ENCODE measurements at places on chromosomes 4 and X.
A peak's percentile ranks its signal among the peaks of the same experiment; 100 is the strongest.

GRCh38 chr4:61451935-61452334, 251.8 kb downstream of the ADGRL3 start:
- DNase-seq: no peak

GRCh38 chrX:118522230-118522926, 26.8 kb downstream of the DOCK11 start:
- no peak for DNase-seq

- no peak for DNase-seq
Observed at GRCh38 chrX:97705936-97706335, 822.2 kb downstream of the RPA4 start.

DNA sequence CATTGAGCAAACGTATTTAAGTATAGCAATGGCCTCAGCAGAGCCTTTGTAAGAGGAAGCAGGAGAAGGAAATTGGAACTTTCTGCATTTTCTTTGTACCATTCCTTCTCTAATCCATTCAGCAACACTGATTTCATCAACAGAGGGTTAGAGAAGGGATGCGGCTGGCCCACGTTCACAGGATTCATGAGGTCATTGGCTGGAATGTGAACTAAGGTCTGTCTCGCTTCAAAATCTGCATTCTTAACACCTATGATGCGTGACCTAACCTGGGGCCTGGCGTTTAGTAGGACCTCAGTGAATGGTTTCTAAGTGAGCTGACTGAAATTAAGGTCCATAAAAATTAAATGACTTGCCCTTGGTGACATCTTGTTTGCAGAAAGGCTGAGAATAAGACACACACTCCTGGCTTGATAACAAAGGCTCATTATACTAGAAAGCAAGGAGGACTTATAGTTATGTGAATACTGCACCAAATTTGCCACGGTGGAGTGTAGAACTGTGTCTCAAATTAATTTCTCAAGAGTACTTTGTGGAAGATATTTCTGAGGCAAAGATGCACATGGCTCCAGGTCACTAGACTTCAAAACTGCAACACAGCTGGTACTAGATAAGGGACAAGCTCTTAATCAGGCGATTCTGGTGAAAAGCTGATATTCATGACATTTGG, 25.4 kb downstream of the FGFBP1 start:
- DNase-seq: no peak

DNA sequence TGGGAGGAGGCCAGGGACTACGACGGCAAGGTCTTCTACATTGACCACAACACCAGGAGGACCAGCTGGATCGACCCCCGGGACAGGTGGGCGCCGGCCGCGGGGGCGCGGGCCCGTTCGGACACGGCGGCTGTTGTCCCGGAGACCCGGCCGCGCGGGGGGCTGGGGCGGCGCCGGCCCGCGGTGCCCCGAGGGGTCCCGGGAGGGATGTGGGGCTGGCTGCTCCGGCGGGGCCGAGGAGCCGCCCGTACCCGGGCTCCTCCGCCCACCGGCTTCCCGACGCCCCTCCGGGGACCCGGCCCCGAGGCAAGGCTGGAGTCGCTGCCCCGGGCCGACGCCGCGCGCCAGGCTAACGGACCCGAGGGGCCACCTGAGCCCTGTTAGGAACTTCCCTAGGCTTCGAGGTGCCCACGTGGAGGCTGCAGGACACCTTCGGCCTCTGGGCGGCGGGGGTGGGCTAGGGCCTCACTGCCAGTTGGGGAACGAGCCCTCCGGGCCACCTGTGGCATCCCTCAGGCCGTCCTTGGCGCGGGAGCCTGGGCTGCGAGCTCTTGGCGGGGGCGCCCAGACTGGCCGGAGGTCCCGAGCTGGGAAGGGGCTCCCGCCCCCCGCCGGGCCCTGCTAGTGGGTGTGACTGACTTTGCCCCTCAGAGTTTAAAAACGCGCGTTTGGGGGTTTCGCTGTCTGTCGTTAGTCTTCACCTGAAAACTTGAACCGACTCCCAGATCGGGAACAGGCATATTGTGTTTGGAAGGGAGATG, 660 bp downstream of the WWC2 start:
- peak; percentile 24 for DNase-seq

GRCh38 chr4:176526704-176527103, 206.9 kb downstream of the SPCS3 start:
- no peak for DNase-seq

- no peak for DNase-seq
Observed at GRCh38 chr4:155599085-155599484, 67.6 kb upstream of the GUCY1A1 start.

DNA sequence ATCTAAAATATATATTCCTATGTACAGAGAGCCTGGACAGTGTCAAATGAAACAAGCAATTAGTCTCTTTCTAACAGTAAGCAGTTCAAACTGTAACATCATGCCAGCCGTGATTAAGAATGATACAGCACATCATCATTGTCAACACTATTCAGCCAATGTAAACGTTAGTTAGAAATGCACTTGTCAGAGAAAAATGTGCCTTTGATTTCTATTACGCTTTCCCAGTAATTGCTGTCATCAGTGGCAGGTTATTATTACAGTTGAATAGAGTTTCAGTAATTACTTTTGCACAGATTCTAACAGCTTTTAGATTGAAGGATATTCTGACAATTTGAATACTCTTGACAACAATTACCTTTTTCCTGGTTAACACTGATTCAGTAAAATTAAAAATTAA, 1007.1 kb downstream of the SH3BGRL start:
- no peak for DNase-seq

DNA sequence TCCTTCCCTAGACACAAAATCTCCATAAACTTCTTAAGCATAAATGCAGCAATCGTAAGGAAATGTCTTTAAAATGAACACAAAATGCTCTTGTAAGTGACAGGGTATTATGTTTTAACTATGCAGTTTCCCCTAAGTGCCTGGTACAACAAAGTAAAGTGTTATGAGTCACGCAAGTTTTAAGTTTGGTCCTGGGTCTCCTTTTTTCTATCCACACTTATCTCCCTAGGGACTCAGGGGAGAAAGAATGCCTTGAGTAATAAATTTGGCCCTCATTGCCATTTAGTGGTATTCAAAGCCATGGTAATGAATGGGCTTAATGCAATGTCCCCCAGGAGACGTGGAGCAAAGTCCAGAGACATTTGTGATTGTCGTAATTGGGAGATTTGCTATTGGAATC, 149.1 kb downstream of the MAGEB17 start:
- DNase-seq: no peak

DNA sequence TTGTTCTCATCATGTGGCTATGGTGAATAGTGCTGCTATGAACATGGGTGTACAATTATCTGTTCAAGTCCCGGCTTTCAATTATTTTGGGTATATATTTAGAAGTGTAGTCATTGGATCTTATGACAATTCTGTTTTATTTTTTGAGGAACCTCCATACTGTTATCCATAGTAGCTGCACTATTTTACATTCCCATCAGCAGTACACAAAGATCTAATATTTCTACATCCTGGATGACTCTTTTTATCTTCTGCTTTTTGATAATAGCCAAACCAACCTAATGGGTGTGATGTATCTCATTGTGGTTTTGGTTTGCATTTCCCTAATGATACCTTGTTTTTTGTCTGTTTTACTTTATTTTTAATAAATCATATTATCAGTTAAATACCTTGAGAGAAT, 12.9 kb upstream of the IL13RA1 start:
- DNase-seq: no peak

DNA sequence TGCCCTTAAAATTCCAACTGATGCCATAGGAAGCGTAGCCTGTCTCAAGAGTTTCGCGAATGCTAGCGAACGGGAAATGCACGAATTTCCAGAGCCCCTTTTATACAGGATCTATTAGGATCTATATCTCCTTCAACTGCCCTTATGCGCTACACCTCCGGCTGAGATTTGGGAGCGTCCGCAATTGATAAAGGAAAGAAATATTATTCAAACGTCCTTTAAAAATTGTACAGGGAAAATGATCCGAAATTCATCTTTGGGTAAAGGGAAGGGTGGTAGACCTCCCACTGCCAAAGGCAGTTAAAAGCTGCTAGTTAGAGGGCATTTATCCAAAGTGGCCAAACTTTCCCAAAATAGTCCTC, 609 bp downstream of the NR3C2 start:
- DNase-seq: no peak

DNA sequence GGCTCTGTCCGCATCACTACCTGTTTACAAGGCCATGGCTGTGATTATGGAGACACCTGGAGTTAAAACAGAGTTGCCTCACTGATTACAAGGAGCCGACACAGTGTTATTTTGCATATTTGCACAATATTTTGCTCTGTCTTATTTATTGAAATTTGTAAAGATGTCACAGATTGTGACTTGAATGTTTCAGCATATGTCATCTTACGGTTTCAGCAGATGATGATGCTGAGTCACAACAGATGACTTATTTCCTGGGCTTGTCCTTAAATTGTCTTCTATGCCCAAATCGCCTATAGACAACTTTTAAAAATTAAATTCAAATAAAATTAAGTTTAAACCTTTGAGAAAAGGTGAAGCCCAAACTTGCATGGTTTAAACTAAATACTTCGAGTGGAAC, 87.1 kb upstream of the INPP4B start:
- no peak for DNase-seq

DNA sequence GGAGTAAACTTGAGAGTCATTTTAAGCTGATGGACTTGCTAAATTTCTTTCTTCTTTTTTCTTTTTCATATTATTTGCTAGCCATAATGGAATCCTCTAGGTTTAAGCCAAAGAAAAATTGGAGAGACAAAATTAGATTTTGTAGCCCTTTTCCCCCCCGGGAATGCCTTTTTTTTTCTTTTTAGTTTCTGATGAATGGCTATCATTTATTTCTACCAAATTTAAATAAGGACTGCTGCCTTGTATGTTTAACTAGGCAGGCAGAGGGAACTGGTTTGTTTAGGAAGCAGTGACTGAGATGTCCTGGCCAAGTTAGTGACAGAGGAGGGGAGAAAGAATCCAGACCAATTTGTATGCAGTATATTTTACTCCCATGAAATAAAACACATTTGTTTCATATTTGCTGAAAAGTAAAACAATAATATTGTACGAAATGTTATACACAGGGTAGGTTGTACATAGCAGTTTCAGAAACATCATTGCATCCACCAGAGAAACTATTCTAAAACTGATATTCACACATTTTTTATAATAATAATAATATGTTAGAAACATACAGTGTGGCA, 5.7 kb downstream of the PITX2 start:
- no peak for DNase-seq

DNA sequence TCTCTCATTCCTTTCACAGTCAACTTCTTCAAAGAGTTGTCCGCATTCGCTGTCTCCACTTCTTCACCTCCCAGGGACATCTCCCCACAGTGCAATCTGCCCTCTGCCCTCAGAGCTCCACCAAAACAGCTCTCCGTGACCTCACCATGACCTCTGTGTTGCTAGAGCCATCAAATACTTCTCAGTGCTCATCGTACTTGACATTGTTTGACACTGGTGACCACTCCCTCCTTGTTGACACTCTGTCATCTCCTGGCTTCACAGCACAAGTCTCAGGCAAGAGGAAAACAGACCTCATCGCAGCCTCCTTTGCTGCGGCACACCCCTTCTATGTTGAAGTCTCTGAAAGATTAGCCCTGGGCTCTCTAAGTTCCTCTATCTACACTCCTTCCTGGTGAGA, 90.5 kb upstream of the CCDC160 start:
- no peak for DNase-seq

- DNase-seq: no peak
Observed at GRCh38 chrX:31449081-31449480, 377.2 kb upstream of the FTHL17 start.

GRCh38 chrX:1182211-1182610, 30.2 kb downstream of the CRLF2 start:
- no peak for DNase-seq

GRCh38 chr4:39706334-39706733, 8.4 kb downstream of the UBE2K start:
- no peak for DNase-seq

- DNase-seq: no peak
Observed at GRCh38 chrX:79556800-79557199, 189.7 kb upstream of the ITM2A start.

- DNase-seq: no peak
Observed at GRCh38 chr4:57233386-57233785, 123.2 kb upstream of the IGFBP7 start.

- DNase-seq: no peak
Observed at GRCh38 chr4:85556283-85556682, 81.3 kb downstream of the ARHGAP24 start.

- no peak for DNase-seq
Observed at GRCh38 chr4:185872747-185873380, 60.9 kb upstream of the SORBS2 start.

DNA sequence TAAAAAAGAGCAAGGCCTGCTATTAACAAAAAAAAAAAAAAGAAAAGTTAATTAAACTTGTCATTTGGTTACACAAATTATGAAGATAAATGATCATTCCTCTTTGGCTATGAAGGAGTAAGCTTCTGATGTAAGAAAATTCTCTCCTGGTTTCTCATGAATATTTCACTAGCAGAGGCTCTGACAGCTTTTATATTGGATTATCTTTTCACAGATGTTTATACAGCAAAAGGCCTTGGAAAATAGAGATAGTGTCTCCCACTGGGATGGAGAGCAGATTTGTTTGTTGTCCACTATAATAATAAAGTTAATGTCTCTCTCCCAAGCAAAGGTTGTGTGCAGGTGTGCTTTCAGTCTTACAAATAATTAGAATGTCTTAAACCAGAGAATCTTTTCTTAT, 40.7 kb upstream of the PDGFC start:
- DNase-seq: no peak

DNA sequence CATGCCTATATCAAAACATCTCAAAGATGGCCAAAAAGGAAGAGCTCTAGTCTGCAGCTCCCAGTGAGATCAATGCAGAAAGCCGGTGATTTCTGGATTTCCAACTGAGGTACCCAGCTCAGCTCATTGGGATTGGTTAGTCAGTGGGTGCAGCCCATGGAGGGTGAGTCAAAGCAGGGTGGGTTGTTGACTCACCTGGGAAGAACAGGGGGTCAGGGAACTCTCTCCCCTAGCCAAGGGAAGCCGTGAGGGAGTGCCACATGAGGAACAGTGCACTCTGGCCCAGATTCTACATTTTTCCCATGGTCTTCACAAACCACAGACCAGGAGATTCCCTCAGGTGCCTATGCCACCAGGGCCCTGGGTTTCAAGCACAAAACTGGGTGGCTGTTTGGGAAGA, 57.3 kb upstream of the FGF16 start:
- no peak for DNase-seq

GRCh38 chr4:38923746-38924145, 56.1 kb downstream of the FAM114A1 start:
- DNase-seq: no peak

GRCh38 chrX:120315776-120316175, 4.5 kb upstream of the TMEM255A start:
- DNase-seq: no peak

- DNase-seq: no peak
Observed at GRCh38 chr4:118834070-118834469, 1.9 kb downstream of the SEC24D start.

- DNase-seq: no peak
Observed at GRCh38 chr4:169256101-169256612, 14.6 kb downstream of the SH3RF1 start.

GRCh38 chr4:150578745-150579501, 3.0 kb upstream of the MAB21L2 start:
- no peak for DNase-seq

DNA sequence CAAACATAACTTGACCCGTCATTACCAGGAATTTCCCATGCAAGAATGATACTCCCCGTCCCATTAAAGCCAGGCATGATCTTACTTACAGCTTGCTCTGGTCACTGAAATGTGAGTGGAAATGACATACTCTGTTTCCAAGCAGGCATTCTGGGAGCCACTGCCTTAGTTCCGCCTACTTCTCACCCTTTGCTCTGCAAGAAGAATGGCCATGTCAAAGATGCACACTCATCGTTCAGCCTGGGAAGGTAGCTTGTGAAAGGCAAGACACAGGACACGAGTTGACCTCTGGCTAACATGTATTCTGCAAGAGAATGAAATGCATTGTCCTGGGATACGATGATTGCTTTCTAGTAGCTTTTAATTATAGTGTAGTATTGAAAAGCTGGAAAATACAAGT, 1144.4 kb downstream of the NLGN4X start:
- DNase-seq: no peak
